A673 (cell line): ENCODE measurements at places on chromosomes 11 and 22.

GRCh38 chr22:36425977-36426523, 38.3 kb upstream of the MYH9 start:
- no peak for DNase-seq

DNA sequence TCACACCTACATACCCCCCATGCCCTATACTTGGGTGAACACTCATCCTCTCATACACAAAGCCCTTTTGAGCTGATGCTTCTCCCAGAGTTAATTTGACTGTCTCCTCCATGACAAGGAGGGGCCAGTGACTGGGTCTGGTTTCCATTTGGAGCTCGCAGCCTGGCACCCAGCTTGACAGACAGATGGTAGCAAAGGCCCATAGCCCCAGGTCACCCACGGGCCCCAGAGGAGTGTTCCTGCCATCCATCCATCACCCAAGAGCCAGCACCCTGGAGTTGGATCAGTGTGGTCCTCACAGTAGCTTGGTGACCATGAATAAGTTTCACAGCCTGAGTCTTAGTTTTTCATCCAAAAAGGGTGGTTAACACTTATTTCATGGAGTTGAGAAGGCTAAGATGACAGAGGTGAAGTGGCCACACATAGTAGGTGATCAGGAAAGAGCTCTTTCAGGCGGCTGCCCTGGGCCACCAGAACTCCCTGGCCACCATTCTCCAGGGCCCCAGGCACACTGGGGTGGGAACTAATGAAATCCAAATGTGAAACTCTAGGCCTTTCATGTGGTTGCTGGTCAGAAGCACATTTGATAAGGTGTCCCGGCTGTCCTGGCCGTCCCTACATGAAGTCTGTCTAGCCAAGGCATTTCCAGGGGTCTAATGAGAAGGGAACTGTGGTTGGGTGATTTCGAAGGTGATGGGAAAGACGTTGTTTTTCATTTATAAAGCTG, 42.4 kb downstream of the LIF start:
- no peak for DNase-seq

- no peak for DNase-seq
Measured at GRCh38 chr11:19646921-19647320, 65.7 kb upstream of the NAV2 start.

DNA sequence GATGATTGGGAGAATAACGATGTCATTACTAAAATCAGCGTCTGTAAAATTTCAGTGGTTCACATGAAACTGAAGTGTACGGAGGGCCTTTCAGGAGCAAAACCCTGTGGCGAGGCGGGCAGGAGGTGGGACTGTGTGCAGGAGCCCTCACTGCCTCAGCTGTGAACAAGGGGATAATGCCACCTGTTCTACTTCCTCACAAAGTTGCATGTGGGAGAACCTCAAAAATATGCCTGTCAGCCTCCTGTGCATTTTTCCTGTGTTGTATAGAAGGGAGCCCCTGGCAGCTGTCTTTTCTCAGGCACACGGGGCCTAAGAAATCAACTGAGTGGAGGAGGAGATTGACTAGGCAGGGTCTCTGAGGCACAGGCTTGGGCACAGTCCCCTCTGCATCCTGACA, 43.0 kb upstream of the MYO18B start:
- DNase-seq: no peak

- no peak for DNase-seq
Measured at GRCh38 chr11:119512369-119512768, 89.4 kb upstream of the THY1 start.

- DNase-seq: no peak
Measured at GRCh38 chr11:123838659-123839058, 32.5 kb upstream of the OR6M1 start.

GRCh38 chr22:21001601-21002325, at the start of gene THAP7:
THAP7 (minus strand) TSS chr22:21002118; CDS start chr22:21001911, 207 bp downstream.
- peak; percentile 98 for DNase-seq

GRCh38 chr22:50190182-50190940, 4.6 kb downstream of the TRABD start:
- DNase-seq: peak; percentile 72

- DNase-seq: no peak
Measured at GRCh38 chr11:86673872-86674750, 1.7 kb upstream of the ME3 start.
